M059J (cell line): ENCODE measurements at places on chromosomes 13 and 19. TPM values are rescaled to one million over a fixed set of nuclear protein-coding genes. Genes with fewer than 3 reads are reported as not detected.

- peak; percentile 47 for DNase-seq
Observed at GRCh38 chr19:32662186-32662585, 12.8 kb downstream of the ANKRD27 start.

The KIR3DL1 gene
- not detected in 2 replicates for total RNA-seq

DNA sequence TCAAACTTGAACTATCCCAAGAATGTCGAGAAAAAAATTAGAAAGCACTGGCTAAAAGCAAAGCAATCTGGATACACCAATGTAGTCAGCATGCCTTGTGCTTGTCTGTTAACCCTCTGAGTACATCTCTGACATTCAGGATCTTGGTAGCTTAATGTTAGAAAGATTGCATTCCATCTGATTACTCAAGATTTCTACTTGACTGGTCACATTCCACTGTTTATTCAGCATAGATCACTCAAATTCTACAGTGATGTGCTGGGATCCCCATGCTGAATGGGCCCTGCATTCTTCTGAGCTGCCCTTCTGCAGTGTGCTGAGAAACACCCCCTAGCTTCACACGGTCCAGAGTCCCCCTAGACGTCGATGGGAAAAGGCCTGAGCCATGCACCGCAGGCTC, 295.4 kb upstream of the MAB21L1 start:
- peak; percentile 81 for DNase-seq

The KATNAL1 gene
- total RNA-seq = 20.7 and 28.2 TPM in 2 replicates

- DNase-seq = peak; percentile 66
Observed at GRCh38 chr19:1568320-1569019, at the start of gene MEX3D. MEX3D (minus strand) TSS chr19:1568325; CDS start chr19:1568058, 267 bp downstream.

DNA sequence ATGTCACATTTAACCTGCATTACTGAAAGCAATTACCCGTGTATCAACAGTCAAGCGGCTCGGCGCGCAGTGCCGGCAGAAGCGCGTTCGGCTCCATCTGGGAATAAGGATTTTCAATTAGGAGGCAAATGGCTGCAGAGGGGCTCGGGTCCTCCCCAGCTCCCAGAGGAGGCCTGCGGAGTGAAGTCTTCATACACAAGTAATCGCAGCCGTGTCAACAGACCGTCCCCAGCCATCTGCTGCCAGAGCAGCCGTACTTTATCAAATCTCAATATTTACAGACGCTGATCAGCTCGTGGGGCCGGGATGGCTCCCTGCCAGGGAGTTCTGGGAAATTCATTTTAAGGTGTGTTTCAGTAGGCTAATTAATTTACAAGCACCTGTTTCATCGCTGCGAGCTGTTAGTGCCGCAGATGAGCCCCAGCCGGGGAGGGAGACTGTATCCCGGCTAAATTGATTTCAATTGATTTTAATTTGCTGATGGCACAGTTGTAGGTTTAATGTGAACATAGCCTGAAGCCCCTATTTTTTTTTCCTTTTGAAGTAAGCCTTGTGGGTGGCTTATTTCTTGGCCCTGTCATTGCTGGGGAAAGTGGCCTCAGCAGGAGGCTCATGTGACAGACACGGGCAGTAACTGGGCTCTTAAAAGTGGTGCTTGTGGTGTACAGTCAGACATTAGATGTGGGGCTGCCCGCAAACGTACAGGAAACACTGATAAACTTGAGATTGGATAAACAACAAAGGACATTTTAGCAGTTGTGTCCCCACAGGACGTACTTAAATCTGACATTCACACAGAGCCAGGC, 252.7 kb downstream of the TEX29 start:
- DNase-seq = no peak

- DNase-seq = peak; percentile 13
Observed at GRCh38 chr13:20489185-20489820, 36.4 kb downstream of the CRYL1 start.

GRCh38 chr19:33712268-33712667, 84.4 kb upstream of the KCTD15 start:
- no peak for DNase-seq

The SMIM44 gene
- total RNA-seq = not detected in 2 replicates

DNA sequence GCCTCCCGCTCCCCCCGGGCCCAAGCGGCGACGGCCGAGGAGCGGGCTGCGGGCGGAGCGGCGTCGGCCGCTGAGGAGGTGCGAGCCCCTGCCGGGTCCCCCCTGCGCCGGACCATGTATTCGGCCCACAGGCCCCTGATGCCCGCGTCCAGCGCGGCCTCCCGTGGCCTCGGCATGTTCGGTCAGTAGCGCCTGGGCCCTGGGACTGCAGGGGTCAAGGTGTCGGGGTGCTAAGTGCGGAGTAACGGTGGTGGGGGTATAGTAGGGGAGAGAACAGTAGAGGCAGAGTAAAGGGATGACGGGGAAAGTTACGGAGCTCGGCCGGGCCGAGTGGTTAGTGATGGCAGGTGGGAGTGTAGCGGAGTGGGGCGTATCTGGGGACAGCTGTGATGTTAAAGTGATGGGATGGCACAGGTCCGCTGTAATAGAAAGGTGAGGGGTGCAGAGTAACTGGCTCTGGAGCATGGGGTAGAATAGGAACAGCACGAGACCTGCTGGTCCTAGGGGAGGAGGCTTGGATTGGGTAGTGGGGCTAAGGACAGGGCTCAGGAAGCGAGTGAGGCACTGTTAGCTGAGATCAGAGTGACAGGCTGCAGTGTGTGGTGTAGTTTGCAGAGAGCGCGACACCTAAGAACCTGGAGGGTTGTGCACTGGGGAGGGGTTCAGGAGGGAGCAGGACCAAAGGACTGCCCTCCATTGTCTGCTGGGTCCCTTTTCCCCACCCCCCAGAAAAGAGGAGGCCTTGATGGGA, 15.7 kb downstream of the CIC start:
- DNase-seq = no peak

DNA sequence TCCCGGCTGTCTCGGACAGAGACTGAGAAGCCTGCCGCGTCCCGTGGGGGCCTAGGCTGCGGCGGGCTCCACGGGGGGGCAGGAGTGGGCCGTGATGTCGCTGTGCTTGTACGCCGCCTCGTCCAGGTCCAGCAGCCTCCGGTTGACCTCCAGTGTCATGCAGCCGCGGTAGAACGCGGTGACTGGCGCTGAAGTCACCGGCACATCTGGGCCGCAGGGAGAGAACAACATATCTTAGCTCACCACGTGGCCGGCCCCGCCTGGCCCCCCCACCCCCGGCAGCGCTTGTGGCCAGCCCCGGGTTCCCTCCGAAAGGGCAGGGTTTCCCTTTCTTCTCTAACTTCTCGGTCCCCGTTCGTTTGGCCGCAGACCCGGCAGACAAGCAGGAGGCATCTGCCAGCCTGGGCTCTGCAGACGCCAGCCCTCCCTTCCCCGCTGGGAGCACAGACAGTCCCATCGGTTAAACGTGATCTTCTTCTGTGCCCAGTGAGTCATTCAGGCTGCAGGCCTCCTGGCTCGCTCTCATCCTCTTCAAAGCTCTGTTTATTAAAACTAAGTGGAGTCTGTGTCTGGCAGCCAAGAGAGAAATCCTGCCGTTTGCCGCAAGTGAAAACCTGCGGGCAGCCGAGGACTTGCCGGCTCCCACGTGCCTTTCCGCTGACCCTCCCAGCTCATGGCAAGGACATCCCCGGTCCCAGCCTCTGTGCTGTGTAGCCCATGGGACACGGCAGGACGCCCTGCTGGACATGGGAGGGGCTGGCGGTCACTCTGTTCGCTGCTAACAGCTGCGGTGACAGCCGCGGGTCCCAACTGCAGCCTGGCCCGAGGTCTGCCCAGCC, 42.8 kb downstream of the GAS6 start:
- peak; percentile 97 for DNase-seq

DNA sequence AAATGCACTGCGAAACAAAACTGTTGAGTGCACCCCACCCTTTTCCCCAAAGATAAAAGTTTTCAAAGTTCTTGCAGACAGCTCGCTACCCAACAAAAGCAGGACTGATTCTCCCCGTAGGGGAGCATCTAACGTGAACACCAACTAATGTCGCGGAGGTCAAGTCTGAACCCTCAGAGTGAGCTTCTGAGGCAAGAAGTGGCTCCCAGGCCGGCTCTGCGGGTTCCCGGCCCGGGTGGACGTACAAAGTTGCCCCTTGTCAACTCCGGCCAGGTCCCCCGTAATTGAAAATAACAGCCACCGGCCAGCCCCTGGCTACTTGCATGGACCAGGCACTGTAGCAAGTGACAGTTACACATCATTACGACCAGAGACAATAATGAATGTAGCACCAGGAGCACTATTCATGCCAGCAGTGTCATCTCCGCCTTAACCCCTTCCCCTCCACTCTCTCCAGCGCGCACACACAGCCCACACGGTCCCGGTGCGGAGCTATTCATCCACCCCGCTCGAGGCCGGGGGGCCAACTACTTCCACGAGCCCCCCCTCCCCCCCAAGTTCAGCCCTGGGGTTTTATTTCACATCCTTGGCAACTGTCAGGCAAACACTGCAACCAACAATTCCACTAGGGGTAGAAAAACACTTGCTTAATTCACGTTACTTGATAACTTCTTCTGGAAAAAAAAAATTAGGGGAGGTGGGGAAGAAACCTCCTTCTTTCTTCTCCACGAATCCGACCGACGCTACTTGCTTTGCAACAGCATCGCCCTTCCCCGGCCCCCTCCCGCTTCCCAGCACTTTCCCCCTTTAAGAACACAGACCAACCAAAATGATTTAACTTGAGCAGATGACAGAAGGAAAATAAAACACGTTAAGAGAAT, 1.2 kb downstream of the KLF12 start:
- DNase-seq = peak; percentile 54

GRCh38 chr19:14048443-14049153, 13.3 kb downstream of the PALM3 start:
- DNase-seq = peak; percentile 86

The ZNF320 gene
- total RNA-seq = 4.8 and 11.9 TPM in 2 replicates

DNA sequence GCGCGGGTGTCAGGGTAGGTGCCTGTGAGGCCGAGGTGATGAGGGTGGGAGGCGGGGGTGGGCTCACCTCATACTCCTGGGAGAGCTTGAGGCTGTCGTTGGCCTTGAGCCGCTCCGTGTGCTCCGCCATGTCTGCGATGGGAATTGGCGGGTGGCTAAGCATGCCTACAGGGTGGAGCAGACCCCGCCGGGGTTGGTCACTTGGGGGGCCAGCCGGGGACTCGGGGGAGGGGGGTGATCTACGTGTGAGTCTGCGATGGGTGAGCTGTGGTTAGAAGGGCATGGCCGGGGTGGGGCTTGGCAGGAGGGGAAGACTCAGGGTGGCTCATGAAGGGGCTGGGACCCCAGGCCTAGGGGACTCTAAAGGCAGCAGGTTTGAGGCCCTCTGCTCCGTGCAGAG, 125.2 kb downstream of the PTPRS start:
- DNase-seq = no peak

GRCh38 chr13:98065468-98065867, 77.4 kb upstream of the FARP1 start:
- no peak for DNase-seq

- peak; percentile 88 for DNase-seq
Observed at GRCh38 chr13:102707467-102707866, 12.6 kb upstream of the METTL21C start.
